Parietal lobe (tissue), 2 donors: ENCODE measurements at places on chromosomes 3 and 15. TPM values are rescaled to one million over a fixed set of nuclear protein-coding genes. Genes with fewer than 3 reads are reported as not detected.

The ARPP21 gene
- 765 TPM for total RNA-seq

The FOXB1 gene
- not detected for total RNA-seq

The PSMD2 gene
- 260 TPM for total RNA-seq

The SH2D7 gene
- not detected for total RNA-seq

The SCAMP5 gene
- total RNA-seq, result 70.7 TPM

The FSIP1 gene
- 13.8 TPM for total RNA-seq

The COL6A5 gene
- total RNA-seq, result not detected

The SOX14 gene
- not detected for total RNA-seq

The SLC2A2 gene
- not detected for total RNA-seq

The IL5RA gene
- 1.3 TPM for total RNA-seq

The CPNE4 gene
- 12.2 TPM for total RNA-seq

The FRMD4B gene
- 110 TPM for total RNA-seq

The RFX7 gene
- total RNA-seq, result 35.7 TPM

The MRPS11 gene
- total RNA-seq, result 24.4 TPM
